ENCODE measurements at places on chromosomes 7 and 10.

DNA sequence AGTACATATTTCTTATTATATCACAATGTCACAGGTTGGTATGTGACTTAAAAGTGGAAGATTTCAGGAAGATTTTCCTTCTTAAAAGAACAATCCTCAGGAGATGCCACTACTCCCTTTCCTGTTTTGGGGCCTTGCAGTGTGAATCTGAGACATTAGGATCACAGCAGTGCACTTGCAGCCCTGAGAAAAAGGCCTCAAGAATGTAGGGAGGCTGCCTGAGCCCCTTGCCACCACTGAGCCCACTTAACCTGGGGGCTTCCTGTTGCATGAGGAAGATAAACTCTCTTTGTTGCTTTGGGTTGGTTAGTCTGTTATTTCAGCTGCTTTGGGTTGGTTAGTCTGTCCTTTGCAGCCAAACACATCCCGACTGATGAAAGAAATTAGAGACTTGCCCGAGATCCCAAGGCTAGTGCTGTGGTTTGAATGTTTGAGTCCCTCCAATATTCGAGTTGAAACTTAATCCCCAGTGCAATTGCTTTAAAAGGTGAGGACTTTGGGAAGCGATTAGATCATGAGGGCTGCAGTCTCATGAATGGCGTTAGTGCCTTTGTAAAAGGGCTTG is 151.3 kb upstream of the SP4 start:
- no peak for DNase-seq

GRCh38 chr10:102004376-102004775 is 51.6 kb downstream of the ARMH3 start:
- no peak for DNase-seq

DNA sequence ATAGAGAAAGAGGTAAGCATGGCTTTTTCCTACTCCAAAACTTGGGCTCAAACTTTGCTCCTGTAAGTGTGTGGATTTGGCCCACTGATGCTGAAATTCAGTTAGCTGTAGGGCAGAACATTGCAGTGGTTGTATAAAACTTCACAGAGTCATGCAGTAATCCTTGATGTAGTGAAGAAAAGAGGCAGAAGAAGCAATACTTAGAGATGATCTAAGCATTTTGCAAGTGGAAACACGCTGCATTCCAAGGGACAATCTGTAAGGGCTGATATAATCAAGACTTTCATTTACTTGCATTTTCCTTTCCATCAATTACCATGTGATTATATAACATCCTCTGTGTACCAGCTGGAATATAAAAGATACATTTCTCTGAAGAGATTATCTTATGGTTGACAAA is 338.8 kb downstream of the DNAJB9 start:
- no peak for DNase-seq

- DNase-seq, result no peak
Measured at GRCh38 chr10:436911-437665, 252.4 kb downstream of the DIP2C start.

DNA sequence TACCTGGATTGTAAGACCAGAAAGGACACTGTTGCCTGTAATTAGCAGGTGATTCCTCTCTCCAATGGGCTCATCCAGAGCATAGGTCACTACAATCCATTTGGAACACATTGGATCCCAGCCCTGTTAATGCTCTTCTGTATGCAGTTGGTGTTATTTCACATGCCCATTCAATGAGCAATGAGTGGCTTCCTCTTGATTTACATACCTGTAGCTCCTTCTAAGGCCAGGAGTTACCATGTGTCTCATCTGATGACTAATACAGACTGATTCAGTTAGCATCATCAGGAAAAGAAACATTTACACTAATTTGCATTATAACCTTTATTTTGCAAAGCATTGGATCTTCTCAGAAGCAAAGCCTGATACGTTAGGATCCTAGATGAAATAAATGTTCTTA is 83.1 kb upstream of the NPVF start:
- DNase-seq, result no peak

GRCh38 chr10:110162741-110163145 is 44.7 kb upstream of the MXI1 start:
- no peak for DNase-seq

GRCh38 chr7:91443862-91444261 is 179.6 kb downstream of the FZD1 start:
- no peak for DNase-seq

GRCh38 chr7:93972029-93972725 is 32.0 kb downstream of the BET1 start:
- no peak for DNase-seq

GRCh38 chr10:115882021-115882420 is 391.0 kb downstream of the GFRA1 start:
- no peak for DNase-seq

- DNase-seq, result no peak
Measured at GRCh38 chr7:141431140-141431479, 120.1 kb upstream of the AGK start.

DNA sequence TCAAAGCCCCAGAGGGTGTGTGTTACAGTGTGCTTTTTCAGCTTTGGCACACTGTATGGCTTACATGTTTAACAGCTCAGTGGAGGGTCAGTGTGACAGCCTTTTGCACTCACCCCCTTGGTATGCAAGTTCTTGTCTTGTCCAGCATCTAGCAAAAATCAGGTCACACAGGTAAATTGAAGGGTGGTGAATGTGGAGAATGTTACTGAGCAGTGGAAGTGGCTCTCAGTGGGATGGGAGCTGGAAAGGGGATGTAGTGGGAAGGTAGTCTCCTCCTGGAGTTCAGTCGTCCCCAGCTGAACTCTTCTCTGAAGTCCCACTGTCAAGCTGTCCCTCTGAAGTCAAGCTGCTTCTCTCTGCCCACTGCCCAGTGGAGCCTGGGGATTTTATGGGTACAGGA is 21.0 kb upstream of the C10orf90 start:
- DNase-seq, result no peak
